ENCODE measurements at places on chromosomes 2 and 18.
A peak's percentile ranks its signal among the peaks of the same experiment; 100 is the strongest.

DNA sequence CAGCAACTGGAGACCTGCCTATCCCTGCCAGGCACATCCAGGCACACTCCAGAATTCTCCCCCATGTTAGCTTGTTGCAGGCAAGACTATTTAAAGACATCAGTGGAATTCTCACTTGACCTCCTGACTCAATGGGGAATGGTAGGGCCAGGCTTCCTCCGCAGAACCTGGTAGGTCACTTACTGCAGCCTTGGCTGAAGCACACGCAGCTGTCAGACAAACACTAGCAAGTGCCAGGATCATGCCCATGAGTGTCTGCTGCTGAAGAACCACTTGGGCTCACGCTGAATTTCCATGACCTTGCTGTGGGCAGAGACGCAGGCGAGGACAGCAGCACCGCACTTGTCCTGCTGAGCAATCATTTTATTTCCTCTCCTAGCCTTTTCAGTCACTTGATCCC, 3.2 kb downstream of the LRRC30 start:
- no peak for DNase-seq

GRCh38 chr2:211599146-211599545, 939.5 kb downstream of the ERBB4 start:
- DNase-seq, result no peak

DNA sequence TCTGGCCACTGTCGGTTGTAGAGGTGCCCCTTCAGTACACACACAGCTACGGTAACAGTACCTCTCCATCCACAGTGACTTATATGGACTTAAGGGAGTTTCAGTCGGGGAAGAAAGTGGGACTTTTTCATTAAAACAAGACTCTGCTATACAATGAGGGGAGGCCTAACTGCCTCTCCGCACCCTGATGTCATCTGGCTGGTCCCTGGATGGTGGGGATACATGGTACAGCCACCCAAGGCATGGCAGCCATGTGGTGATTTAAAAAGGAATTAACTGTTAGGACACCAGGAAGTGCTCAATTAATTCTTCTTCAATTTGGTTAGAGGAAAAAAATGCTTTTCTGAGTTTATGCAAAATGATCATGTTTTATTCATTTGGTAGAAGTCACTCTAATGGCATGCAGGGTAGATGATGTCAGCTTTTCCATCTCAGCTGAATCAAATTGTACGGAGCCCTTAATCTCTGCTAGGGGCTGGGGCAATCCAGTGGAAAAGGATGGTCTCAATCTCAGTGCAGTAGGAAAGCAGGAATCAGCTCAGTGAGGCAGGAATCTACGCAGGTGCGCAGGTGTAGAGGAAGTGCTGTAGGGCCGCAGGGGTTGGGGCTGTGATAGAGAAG, 243.9 kb downstream of the PRKCE start:
- DNase-seq, result peak; percentile 70

DNA sequence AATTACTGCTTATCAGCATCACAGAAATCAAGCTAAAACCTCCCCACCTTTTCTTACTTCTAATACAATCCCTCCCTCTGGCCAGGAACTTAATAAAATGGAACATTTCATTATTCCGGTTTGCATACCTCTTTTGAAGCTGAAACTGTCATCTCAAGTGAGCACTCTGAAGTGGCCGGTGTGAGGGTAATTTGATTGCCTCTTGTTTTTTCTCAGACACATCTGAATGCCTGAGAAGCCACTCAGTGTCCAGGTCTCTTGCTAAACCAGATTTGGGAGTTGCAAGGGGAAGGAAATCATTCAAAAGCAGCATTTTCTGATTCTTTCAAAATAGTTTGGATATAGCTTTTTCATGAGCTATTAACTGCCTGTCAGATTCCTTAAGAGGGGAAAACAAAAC, 190.3 kb downstream of the C1D start:
- DNase-seq, result peak; percentile 44

GRCh38 chr2:224195925-224196571, 157.0 kb upstream of the SERPINE2 start:
- peak; percentile 9 for DNase-seq

Data from M059J (cell line).